NAMALWA (cell line): ENCODE measurements at places on chromosomes 6 and 20.

DNA sequence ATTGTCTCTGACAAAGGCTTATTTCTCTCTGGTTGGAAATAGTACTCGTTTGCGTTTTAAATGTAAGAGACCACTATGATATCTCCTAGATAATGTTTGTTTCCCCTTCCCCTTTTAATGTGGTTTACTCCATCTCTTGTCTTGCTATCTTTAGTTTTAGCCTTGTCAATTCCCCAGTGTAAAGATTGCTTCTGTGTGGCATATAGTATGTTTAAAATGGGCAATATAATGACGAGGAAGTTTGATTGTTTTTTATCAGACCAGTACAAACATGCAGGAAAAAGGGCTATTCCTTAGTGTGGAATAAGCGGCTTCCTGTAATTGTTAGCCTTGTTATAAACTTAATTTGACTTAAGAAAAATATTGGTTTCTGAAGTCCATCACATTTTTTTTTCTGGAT, 3.1 kb downstream of the QKI start:
- DNase-seq: peak; percentile 27

- DNase-seq: no peak
Observed at GRCh38 chr20:10558635-10559187, 115.1 kb downstream of the JAG1 start.

GRCh38 chr6:43971776-43972126, 155.5 kb downstream of the MRPL14 start:
- DNase-seq: no peak

DNA sequence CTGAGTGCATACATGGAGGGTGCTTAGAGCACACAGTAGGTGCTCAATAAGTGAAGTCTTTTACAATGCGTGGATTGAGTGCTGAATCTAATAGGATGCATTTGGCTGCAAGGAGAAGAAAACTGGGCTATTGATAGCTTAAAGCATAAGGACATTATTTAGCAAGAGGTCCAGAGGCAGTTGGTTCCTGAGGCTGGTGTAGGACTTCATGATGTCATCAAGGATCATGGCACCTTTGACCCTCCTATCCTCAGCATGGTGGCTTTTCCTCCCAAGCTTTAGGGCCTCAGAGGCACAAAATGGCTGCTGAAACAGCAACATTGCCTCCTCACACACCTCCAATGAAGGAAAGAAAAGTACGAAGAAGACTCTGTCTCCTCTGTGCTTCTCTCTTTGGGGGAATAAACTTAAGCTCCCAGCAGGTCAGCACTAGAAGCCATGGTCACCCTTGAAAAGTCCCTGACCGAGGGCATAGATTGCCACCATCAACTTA, 3.1 kb upstream of the PREX1 start:
- no peak for DNase-seq

DNA sequence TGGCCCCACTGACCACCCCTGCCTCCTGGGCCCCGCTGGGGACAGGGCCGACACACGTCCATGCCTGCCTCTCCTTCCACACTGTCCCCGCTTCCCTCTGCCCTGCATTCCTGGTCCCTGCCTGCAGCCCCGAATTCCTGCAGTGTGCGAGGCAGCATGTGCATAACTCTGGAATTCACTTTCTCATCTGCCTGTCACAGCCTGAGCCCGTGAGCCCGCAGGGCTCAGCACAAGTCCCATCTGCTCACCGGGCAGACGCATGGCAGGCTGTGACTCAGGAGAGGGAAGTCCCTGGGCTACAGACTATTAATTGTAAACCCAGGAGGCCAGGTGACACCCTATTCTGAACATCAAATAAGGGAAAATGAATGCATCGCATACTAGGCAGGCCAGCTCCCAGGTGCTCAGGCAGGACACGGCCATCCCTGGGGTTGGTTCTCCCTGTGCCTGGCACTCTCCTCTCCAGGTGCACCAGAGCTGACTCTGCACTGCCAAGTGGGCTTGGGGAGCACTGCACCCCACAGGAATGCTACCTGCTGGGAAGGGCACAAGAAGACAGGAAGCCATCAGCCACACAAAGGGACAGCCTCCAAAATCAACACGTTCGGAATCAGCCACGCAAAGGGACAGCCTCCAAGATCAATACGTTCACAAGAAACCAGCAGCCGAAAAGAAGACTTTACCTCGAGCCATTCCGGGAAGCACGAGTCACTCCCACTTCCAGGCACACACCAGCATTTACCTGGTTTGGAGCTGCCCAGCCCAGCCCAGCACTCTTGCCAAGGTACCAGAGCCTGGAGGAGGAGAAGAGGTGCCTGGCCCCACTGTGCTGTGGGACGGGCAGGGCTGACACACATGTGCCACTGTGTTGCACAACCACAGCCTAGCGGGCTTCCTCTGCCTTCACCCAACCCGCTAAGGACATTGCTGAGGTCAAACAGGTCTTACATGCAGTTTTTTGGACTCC, 65.9 kb downstream of the DLL1 start:
- DNase-seq: no peak

GRCh38 chr20:35939264-35939663, 15.0 kb downstream of the SCAND1 start:
- DNase-seq: no peak

GRCh38 chr20:35306931-35307517, 14.8 kb upstream of the FAM83C start:
- peak; percentile 58 for DNase-seq

- DNase-seq: peak; percentile 96
Observed at GRCh38 chr6:27894839-27895762, 17.1 kb downstream of the OR2B2 start.

- DNase-seq: peak; percentile 76
Observed at GRCh38 chr6:139271056-139271455, 20.7 kb downstream of the TXLNB start.

DNA sequence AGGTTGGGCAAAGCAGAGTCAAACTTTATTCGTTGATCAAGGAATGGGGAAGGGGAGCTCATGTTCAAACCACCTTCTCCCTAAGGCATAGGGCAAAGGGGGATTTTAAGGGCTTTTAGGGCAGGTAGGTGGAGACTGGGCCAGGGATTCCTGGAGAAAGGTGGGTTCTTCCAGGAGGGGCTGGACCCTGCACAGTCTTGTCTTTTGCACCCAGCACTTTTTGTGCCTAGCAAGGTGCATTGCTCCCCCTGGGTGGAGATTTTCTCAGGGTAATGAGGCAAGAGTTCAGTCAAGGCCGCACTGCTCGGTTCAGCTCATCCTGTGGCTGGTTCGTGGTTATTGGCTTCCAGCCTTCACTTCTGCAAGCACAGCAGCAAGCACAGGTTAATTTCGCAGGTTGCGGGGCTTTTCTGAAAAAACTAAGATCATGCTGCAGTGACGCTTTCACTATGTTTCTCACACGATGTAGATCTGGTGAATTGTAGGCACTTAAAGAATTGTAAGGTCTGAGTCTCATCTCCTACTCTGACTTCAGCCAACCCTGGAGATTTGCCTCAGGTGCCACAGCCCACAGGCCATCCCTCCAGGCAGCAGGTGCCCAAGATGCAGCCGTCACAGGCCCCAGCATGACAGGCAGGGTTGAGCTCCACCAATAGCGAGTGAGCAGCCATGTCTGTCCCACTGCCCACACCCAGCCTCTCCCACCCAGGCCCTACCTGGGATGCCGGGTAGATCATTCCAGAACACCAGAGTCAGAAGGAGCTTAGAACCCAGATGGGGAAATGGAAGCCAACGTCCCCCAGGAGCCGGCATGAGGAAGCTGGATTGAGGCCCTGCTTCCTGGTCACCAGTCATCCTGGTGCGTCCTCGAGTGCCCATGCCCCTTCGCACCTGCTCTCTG, 37.1 kb downstream of the SUN5 start:
- DNase-seq: no peak

- DNase-seq: peak; percentile 3
Observed at GRCh38 chr20:14193885-14194284, 143.5 kb downstream of the FLRT3 start.

- DNase-seq: no peak
Observed at GRCh38 chr6:105994118-105994590, 92.0 kb upstream of the PRDM1 start.
